NCI-H1092 (cell line): ENCODE measurements at places on chromosomes 1 and 21.

- no peak for DNase-seq
Measured at GRCh38 chr1:93033785-93034184, 45.3 kb upstream of the MTF2 start.

DNA sequence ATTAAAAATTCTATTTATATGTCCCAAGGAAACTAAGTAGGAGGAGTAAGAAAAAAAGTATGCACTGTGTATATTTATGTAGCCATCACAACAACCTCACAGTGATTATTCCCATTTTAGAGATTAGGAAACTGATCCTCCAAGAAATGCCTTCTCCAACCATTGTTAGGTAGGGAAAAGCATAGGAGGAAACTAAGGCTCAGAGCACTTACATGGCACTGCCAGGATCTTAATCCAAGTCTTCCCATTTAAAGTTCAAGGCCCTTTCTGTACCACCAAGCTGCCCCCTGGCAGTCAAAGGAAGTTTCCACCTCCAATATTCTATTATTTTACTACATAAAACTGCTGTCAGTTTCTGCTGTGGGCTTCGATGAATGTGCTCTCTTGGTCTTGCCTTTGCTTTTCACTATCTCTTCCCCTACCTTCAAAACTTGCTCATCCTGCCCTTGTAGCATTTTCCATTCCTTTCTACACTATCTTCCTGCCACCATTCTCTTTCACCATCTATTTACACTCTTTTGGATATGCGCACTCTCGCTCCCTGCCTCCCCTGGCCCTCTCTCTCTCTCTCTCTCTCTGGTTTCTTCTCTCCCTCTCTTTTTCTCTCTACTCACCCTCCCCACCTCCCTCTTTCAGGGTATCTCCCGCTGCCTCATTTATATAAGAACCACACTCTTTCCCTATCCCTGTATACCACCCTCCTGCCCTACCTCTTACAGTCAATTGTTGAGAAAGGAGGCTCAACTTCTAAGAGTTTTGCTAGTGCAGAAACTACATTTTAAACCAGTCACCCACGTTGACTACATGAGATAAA, 34.0 kb downstream of the PUM1 start:
- DNase-seq, result no peak

GRCh38 chr1:208127792-208128529, 116.2 kb downstream of the PLXNA2 start:
- no peak for DNase-seq

- no peak for DNase-seq
Measured at GRCh38 chr1:70072231-70072751, 133.1 kb downstream of the LRRC40 start.

GRCh38 chr1:231041719-231042261, 1.7 kb upstream of the FAM89A start:
- no peak for DNase-seq
